ENCODE measurements at places on chromosomes 5 and 9.

DNA sequence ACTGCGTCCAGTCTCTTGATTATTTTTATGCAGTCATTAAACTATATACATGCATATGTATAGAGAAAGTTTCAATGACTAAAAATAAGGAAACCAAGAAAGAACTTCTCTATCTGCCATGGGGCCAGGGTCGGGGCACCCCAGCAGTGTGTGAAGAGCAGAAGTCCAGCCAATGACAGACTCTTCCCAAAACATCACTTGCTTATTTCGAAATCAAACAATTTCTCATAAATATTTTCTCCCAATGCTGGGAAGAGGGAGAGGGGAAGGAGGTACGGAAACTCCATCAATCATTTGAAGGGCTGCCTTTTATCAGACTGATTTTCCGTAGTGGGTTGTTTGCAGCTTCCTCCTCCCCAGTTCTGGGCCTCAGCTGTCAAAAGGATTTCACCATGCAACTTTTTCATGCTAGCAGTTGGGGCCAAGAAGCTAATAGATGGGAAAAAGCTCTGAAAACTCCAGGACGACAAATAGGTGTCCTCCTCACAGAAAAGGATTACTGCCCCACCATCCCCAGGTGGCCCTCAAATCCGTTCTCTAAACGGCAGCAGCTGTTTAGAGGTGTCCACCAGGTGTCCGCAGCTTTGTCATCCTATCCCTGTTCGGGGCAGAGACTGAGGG, 617 bp upstream of the FPGS start:
- no peak for DNase-seq

DNA sequence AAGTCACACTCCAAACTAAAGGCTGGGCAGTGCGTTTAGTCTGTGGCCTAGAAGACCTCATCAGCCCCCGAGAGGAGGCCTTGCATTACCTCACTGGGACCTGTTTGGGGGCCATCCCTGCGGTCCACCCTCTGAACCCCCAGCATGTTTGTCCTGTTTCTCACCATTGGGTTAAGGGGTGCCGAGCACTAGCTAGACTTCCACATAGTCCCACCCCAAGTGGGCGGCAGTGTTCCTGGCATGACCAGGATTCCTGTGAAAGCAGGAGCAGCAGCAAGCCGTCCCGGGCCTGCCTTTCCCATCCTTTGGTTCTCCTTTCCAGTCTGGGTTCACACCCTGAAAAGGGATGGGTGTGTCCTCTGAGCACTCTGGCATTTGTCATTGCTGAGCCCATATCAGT, 26.6 kb upstream of the SAP30L start:
- DNase-seq: no peak

DNA sequence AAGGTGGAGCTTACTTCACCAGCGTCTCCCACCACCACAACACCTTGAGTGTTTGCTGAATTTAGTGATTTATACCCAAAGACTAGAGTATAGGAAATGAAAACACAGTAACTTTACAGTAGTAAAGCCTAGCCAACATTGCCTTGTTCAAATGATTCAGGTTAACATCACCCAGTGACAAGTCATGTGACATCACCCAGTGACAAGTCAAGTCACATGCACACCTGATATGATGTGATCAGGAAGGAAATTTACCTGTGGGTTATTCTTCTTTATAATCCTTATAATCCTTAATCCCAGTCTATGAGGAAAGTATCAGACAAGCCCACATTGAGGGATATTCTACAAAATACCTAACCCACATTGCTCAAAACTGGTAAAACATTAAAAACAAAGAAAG, 545.6 kb upstream of the MEF2C start:
- DNase-seq: no peak

- no peak for DNase-seq
Measured at GRCh38 chr9:2216591-2216990, 201.4 kb downstream of the SMARCA2 start.

DNA sequence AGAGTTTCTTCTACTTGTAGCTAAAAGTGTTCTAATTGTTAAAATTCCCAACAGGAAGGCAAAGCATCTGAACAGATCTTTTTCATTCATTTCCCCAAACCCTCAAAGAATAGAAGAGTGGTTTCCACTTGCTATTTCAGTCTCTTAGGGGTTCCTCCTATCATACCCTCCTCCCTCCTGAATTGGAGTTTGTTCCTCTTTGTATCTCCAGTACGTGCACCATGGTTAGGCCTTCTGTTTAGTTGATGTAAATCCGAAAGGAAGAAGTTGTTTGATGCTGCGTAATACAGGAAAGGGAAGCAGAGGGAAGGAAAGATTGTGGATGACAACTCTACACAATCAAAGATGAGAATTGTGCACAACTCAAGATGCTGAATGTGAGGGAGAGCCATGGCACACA, 303.6 kb downstream of the PIK3R1 start:
- no peak for DNase-seq

GRCh38 chr5:126851501-126852011, 74.6 kb downstream of the LMNB1 start:
- DNase-seq: no peak

GRCh38 chr9:70205366-70206020, 53.3 kb upstream of the SMC5 start:
- no peak for DNase-seq

GRCh38 chr5:91079037-91079436, 304.1 kb downstream of the ARRDC3 start:
- no peak for DNase-seq

DNA sequence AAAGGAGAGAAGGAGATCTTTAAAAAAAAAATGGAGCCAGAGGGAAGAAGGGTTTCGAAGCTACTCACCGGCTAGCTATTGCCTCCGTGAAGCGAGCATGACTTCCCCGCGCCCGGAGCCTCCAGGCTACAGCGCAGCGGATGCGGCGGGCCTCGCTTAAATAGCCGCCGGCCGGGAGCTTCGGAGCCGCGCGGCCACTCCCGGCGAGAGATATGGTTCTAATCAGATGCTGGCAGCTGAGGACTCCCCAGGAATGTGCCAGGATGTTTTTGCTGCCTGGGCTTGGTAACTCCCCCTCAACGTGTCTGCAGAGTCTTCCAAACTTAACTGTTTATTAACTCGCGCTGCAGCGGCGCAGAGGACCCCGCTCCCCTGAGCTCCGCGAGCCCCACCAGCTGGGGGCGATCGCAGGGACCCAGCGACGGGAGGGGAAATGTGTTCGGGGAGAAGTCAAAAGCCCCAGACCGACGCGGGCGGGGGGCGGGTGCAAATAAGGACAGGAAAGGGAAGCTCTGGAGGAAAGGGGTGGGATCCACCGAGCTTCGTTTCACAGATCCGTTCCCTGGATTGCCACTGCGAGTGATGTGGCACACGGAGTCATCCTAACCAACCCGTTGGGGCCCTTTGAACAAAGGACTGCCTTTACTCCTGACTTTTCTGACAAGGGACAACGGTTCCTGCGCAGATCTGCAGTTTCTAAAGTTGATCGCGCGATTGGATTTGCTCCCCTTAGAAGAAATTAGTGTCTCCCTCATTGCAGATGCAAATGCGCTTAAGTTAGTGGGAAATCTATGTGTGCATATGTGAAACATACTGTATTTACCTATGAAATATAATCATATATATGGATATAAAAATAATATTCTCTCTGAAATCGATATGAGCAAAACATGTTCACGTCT, at the start of gene DAB2:
TSS of gene DAB2 (minus strand) at position 245 of the 902 bp plus-strand sequence. CDS start 30,660 bp downstream, outside the sequence.
- DNase-seq: peak; percentile 8

DNA sequence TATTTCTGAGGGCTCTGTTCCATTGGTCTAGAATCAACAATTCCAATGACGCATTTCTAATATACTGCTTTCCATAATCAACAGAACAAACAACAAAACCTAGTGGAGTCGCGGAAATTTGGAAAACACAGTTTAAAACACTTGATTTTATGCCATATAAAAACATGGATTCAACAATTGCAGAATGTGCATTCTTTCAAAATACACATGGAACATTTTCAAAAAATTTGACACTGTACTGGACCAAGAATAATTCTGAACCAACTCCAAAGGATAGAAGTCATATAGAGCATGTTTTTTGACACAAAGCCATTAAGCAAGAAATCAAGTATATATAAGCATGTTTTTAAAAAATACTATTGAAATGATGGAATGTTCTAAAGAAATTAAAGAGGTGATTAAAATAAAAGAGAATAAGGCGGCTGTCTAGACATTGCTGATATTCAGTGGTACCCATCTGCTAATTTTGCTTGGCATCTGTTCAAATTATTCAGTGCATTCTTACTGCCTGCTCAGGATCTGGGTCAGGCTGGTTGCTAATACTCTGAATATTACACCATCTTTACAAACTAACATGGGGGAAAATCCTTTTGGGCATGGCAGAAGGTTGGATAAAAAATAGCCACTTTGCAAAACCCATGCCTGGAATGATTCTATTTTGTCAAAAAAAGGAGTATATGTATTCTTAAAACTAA, 221.3 kb downstream of the NPR3 start:
- no peak for DNase-seq

DNA sequence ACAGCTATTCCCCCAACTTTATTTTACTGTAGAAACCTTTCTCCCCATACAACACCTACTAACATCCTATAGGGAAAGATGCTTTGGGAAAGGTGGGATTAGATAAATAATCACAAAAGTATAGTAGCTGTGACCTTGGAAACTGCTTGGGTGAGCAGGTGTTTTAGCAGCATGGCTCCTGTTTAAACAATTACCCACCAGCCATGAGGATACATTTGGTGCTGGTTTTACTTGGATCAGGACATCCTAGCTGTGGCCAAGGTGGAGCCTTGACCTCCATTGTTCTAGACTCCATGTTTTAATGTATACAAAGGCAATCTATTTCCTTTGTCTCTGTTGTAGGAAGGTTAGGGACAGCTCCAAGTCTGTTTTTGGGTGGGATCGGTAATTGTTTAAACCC, 56.8 kb upstream of the ALDH1B1 start:
- DNase-seq: no peak

GRCh38 chr5:136682986-136683385, 317.6 kb upstream of the TRPC7 start:
- DNase-seq: no peak

DNA sequence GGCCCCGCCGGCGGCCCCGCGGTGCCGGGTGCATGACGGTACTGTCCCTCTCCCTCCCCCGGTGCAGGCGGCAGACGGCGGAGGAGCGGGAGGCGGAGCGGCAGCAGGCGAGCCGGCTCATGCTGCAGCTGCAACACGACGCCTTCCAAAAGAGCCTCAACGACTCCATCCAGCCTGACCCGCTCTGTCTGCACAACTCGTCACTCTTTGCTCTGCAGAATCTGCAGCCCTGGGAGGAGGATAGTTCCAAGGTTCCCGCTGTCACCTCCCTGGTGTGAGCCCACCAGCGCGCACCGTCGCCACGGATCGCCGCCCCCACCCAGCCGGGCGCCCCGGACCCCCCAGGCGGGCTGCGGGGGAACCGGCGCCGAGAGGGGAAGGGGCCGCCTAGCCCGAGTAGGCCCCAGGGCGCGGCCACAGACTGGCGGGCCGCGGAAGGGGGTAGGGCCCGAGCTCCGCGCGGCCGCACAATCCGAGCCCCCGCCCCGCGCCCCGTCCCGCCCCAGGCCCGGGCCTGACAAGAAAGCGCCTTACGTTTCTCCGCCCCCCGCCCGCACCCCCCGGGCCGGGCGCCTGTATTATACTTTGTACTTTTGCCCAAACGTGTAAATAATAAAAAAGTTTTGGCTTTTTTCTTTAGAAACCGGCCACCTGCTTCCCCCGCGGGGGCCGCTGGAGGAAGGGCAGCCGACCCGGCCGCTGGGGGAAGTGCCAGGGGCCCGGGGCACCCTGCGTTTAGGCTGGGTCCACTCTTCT, 2.5 kb downstream of the TLX3 start:
- no peak for DNase-seq

DNA sequence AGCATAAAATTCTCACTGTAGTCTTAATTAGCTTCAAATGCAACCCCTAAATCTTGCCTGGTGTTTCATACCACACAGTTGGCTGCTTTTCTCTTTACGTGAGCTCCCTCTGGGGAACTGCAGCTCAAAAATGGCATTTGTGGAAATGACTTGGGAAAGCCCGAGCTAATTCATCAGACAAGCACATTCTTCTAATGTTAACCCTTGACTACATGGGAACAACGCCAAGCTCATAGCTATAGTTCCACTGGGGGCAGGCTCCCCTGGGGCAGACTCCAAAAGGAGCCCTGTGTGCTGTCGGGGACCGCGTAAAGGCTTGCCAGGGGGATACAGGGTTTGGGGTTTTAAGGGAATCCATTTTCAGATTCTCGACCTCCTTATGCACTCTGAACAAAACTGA, 301.4 kb upstream of the DAP start:
- no peak for DNase-seq

GRCh38 chr9:106887066-106887465, 24.1 kb downstream of the ZNF462 start:
- no peak for DNase-seq

Measured in stimulated activated CD8-positive, alpha-beta memory T cell treated with anti-CD3 and anti-CD28 coated beads, Interleukin-15, amount 100 ng/mL, for 1 hour (primary cell).